ENCODE measurements at places on chromosomes 4 and X. TPM values are rescaled to one million over a fixed set of nuclear protein-coding genes. Genes with fewer than 3 reads are reported as not detected.

The FAM114A1 gene
- 39.8 TPM for polyA plus RNA-seq

The RIPPLY1 gene
- not detected for polyA plus RNA-seq

The HNRNPDL gene
- polyA plus RNA-seq, result 229 TPM

The ADH1A gene
- not detected for polyA plus RNA-seq

The VSIG4 gene
- polyA plus RNA-seq, result not detected

The PTCHD1 gene
- not detected for polyA plus RNA-seq

The DRD5 gene
- polyA plus RNA-seq, result not detected

The SPANXN3 gene
- not detected for polyA plus RNA-seq

The FRAS1 gene
- polyA plus RNA-seq, result 4.1 TPM

The UTP3 gene
- 27.7 TPM for polyA plus RNA-seq

DNA sequence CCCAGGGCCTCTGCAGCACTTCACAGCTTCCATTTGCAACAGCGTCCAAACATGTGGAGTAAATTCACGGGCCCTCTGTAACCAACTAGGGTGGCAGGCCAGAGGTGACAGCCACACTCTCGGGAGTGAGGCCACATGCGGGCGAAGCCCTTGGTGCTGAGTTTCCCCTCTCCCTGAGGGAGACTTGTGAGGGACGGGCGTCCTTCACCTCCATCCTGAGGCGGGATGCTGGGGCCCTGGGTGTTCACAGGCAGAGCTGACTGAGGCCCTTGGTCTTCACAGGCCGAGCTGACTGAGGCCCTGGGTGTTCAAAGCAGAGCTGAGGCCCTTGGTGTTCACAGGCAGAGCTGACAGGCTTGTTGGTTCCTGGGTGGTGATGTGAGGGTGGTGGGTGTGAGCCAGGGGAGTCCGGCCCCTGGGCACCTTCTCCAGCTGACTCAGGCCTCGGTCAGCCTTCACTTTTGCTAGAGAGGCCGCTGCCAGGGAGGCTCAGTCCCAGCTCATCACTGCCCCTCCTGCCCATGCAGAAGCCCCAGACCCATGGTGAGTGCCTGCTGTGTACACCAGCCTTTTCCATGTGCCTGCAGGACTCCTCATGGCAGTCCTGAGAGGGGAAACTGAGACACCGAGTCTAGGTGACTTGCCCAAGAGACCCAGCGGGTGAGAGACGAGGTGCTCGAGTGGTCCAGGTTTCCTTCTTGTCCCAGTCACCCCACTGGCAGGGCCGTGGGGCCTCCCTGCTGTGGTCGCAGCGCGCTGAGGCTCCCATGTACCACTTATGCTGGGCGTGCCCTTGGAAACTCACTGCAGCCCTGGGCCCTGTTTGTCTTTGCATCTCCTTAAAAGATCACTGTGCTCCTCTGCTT, 8.5 kb downstream of the WFS1 start:
- peaks cover 15% of the 10 kb centered on the region for H3K4me1 ChIP-seq
- no peak overlapping the region for H3K4me3 ChIP-seq
- no peak overlapping the region for H3K27ac ChIP-seq
- H3K27me3 ChIP-seq, result no peaks in the 10 kb centered on the region
- no peaks in the 10 kb centered on the region for H3K36me3 ChIP-seq
- no peak for DNase-seq

DNA sequence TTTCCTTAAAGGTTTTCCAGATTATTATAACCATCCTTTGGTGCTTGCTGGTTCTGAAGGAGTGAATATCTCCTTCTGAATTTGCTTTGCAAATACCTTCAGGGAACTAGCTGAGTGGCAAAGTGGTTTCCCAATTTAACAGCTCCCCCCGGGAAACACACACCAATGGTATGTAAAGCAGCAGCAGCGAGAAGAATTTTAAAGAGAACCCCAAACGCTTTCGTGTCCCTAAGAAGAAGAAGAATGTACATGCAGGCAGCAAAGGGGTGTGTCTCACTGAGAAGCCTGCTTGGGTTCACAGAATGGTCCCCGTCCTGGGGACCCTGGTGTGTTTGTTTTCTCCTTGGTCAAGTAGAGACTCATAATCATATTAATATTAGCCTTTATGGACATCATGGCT, 4.2 kb upstream of the AKAP17A start:
- no peak overlapping the region for H3K27ac ChIP-seq
- no peaks in the 10 kb centered on the region for H3K27me3 ChIP-seq
- no peaks in the 10 kb centered on the region for H3K4me1 ChIP-seq
- H3K36me3 ChIP-seq, result no peaks in the 10 kb centered on the region

GRCh38 chr4:42655921-42656678, 805 bp downstream of the ATP8A1 start:
- peaks cover 6% of the 10 kb centered on the region for H3K27me3 ChIP-seq
- H3K36me3 ChIP-seq, result no peaks in the 10 kb centered on the region
- no peak overlapping the region for H3K27ac ChIP-seq
- peaks cover 21% of the 10 kb centered on the region for H3K4me1 ChIP-seq
- no peak for DNase-seq
- H3K4me3 ChIP-seq, result peak overlapping the region; percentile 69

- H3K27ac ChIP-seq, result no peak overlapping the region
- no peak for DNase-seq
- H3K36me3 ChIP-seq, result no peaks in the 10 kb centered on the region
- no peaks in the 10 kb centered on the region for H3K27me3 ChIP-seq
- peaks cover 22% of the 10 kb centered on the region for H3K4me1 ChIP-seq
Observed at GRCh38 chr4:125390727-125391126, 76.0 kb downstream of the FAT4 start.

DNA sequence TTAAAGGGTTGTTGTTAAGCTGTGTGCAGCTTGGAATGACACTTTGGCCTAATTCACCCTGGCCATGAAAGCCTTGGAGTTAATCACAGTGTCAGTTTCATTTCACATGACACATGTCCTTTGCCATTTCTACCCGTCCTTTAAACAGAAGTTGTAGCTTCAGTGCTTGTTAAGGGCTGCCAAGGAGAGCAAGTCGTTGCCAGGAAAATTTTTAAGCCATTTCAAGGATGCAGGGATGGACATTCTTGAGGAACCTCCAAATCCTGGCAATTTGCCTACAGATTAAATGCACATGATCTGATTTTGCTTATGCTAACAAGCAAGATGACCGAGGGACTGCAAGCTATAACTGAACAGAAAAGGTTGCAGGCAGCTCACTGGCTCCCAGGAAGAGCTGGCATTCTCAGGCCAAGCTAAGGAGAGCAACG, 40.5 kb downstream of the SETD7 start:
- H3K4me3 ChIP-seq, result no peak overlapping the region
- H3K27me3 ChIP-seq, result no peaks in the 10 kb centered on the region
- no peaks in the 10 kb centered on the region for H3K4me1 ChIP-seq
- H3K27ac ChIP-seq, result no peak overlapping the region
- peaks cover 20% of the 10 kb centered on the region for H3K36me3 ChIP-seq

DNA sequence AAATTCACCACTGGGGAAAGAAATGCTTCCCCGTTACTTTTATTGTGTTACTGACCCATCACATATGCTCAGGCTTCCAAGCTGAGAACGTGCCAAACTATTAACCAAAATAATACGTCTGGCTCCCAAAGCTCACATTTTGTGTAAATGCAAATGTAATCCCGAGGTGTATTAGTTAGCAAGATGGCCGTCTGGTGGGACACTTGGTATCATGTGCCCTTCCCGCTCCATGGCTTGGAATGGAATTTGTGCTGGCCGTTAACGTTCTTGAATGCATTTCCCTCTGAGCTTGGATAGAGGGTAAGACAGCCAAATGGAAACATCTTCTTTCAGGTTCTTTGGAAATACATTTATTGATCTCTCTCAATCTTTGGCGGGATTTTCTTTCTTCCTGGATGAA, 105.0 kb downstream of the MFAP3L start:
- H3K4me3 ChIP-seq, result no peak overlapping the region
- H3K27ac ChIP-seq, result no peak overlapping the region

DNA sequence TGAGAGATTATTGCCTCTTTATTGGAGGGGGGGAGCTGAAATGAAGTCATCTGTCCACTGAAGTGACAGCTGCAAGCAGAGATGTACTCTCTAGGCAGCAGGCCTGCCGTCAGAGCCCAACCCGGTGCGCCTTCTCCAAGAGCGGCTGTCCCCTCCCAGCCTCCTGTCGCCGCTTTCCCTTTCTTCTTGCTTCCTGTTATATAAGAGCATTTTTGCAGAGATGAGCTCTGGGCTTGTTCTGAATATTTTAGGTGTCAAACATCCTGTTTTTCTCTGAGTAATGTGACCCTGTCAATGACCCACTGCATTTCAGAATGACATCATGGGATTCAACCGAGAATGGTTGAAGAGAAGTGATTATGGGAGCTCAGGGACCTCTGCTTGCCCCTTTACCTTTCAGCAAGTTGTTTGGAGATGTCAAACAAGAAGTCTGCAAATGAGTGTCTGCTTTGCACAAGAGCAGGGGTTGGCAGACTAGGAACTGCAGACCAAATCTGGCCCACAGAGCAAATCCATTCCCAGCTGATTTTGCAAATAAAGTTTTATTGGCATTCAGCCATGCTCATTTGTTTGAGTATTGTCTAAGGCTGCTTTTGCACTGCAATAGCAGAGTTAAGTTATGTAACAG, 79.9 kb downstream of the SLC9A6 start:
- H3K4me3 ChIP-seq, result no peak overlapping the region
- H3K27me3 ChIP-seq, result peaks cover 3% of the 10 kb centered on the region
- no peaks in the 10 kb centered on the region for H3K4me1 ChIP-seq
- no peaks in the 10 kb centered on the region for H3K36me3 ChIP-seq

- no peak overlapping the region for H3K4me3 ChIP-seq
- no peaks in the 10 kb centered on the region for H3K36me3 ChIP-seq
Observed at GRCh38 chrX:94742772-94743171, 1068.8 kb downstream of the FAM133A start.

GRCh38 chr4:75080888-75081287, 148.0 kb downstream of the PARM1 start:
- no peak overlapping the region for H3K4me3 ChIP-seq
- DNase-seq, result no peak
- no peaks in the 10 kb centered on the region for H3K4me1 ChIP-seq

DNA sequence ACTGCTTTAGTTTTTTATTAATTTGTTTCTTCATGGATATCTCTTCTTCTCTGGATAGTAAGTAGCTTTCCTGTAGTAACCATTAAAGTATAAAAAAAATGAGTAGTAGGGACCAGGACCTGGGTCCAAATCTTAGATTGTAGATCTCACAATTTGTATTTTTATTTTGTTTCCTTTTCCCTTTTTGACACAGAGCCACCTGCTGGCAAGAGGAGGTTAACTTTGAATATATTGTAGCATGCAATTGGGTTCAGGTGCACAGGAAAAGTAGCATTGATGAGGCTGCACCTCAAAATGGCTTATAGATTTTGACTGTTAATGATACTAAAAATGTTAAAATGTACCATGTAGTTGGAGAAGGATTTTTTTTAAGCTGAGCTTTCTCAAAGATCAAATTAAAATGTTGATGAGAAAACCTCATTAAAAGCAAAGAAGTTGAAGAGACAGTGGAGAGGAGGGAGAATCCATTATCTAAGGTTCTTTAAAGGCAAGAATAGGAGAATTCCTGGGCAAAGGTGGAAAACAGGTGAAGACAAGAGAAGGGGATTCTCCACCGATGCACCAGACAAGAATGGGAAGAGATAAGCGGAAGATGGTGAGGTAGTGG, 48.3 kb upstream of the HPGDS start:
- H3K4me3 ChIP-seq, result no peak overlapping the region
- no peak for DNase-seq
- H3K4me1 ChIP-seq, result no peaks in the 10 kb centered on the region
- no peaks in the 10 kb centered on the region for H3K36me3 ChIP-seq
- H3K27me3 ChIP-seq, result no peaks in the 10 kb centered on the region

GRCh38 chr4:26937567-26937966, 76.9 kb downstream of the STIM2 start:
- no peaks in the 10 kb centered on the region for H3K27me3 ChIP-seq
- H3K36me3 ChIP-seq, result no peaks in the 10 kb centered on the region
- H3K4me1 ChIP-seq, result no peaks in the 10 kb centered on the region
- no peak overlapping the region for H3K4me3 ChIP-seq

DNA sequence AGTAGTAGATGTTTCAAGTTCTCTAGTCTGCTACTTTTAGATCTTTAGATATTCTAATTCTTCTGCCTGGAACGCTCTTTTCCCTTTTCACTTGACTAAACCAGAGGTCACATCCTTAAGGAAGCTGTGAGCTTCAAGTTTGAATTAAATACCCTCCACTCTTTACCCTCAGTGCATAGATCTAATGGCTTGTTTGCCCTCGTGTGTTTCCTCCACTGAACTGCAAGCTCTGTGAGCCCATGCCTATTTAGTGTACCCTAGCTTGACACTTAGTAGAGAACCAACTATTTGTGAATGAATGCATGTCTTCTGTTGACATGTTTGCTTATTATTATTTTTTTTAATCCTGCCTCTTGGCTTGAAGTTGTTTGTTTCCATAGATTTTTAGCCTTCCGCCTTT, 138.3 kb downstream of the PDE5A start:
- H3K27me3 ChIP-seq, result no peaks in the 10 kb centered on the region
- H3K4me1 ChIP-seq, result no peaks in the 10 kb centered on the region
- DNase-seq, result no peak
- peaks cover 4% of the 10 kb centered on the region for H3K36me3 ChIP-seq
- no peak overlapping the region for H3K4me3 ChIP-seq

GRCh38 chr4:17719106-17719505, 62.3 kb downstream of the FAM184B start:
- DNase-seq, result no peak
- H3K36me3 ChIP-seq, result no peaks in the 10 kb centered on the region
- no peak overlapping the region for H3K4me3 ChIP-seq
- H3K27ac ChIP-seq, result no peak overlapping the region
- H3K4me1 ChIP-seq, result peaks cover 5% of the 10 kb centered on the region

DNA sequence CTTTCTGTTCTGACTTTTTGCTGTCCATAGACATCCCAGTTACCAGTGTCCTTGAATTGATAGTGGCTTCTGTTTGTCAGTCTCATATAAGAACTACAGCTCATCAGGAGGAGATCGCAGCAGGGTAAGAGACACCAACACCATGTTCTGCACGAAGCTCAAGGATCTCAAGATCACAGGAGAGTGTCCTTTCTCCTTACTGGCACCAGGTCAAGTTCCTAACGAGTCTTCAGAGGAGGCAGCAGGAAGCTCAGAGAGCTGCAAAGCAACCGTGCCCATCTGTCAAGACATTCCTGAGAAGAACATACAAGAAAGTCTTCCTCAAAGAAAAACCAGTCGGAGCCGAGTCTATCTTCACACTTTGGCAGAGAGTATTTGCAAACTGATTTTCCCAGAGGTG, 30.1 kb downstream of the GUCY1A1 start:
- no peaks in the 10 kb centered on the region for H3K27me3 ChIP-seq
- no peaks in the 10 kb centered on the region for H3K36me3 ChIP-seq
- H3K4me1 ChIP-seq, result no peaks in the 10 kb centered on the region
- no peak for DNase-seq
- H3K4me3 ChIP-seq, result no peak overlapping the region
- no peak overlapping the region for H3K27ac ChIP-seq

Data from keratinocyte (primary cell).